ENCODE measurements at places on chromosomes 1 and 21. TPM values are rescaled to one million over a fixed set of nuclear protein-coding genes. Genes with fewer than 3 reads are reported as not detected.

Gene HAO2
- not detected for total RNA-seq

Gene PDPN
- 11.7 TPM for total RNA-seq

Gene KCNN3
- 4.4 TPM for total RNA-seq

Gene NBPF4
- not detected for total RNA-seq

Gene ANKRD13C
- total RNA-seq = 10.7 TPM

Gene ERG
- total RNA-seq = 3.3 TPM

Gene PADI1
- total RNA-seq = not detected

Gene GJB3
- 6.7 TPM for total RNA-seq

Gene RAB7B
- total RNA-seq = not detected

Gene TNFAIP8L2
- 3.4 TPM for total RNA-seq

Gene IFI44L
- total RNA-seq = not detected

Gene LCE1B
- total RNA-seq = not detected

Gene PTPN7
- total RNA-seq = 14.0 TPM

Gene SYT6
- 0.14 TPM for total RNA-seq

Gene NES
- 4.6 TPM for total RNA-seq

All from transverse colon (tissue), 4 donors.